ENCODE measurements at places on chromosomes 1 and 21.

GRCh38 chr1:70779571-70779970, 268.0 kb downstream of the PTGER3 start:
- no peak for DNase-seq

DNA sequence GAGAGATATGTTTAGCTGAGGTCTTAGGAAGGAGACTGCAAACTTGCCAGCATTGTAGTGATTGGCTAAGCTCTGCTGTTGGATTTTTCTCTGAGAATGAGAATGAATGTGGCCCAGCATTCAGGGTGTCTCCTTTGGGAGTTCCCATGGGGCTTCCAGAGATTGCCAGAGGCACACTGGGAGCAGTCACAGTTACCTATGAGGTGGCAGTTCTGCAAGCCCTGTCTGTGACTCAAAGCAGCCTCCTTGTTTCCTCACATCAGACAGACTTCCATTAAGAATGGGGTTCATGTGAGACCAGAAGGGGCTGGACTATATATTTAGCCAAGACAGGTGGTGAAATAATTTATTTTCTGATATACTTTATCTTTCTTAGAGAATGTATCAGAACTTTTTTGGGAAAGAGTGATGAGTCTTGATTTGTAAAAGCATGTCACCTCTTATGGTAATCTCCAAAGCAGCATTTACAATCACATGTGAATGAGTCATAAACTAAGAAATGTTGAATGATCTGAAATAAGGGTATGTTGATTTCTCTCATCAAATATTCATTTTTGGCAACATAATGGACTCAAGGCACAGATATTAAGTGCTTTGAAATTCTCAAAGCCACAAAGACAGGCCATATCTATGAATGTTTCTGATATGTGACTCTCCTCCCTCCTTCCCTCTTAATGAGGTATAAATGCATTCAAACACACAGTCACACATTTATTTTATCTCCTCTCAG, 9.5 kb upstream of the SLC19A2 start:
- no peak for DNase-seq

GRCh38 chr1:170967042-170967910, 31.9 kb downstream of the MROH9 start:
- DNase-seq = peak; percentile 63

- no peak for DNase-seq
Observed at GRCh38 chr1:201536558-201536957, 2.4 kb upstream of the NAV1 start.

- no peak for DNase-seq
Observed at GRCh38 chr1:7248549-7249199, 463.4 kb downstream of the CAMTA1 start.

- no peak for DNase-seq
Observed at GRCh38 chr1:245856944-245857531, 650.0 kb downstream of the SMYD3 start.

GRCh38 chr1:154547105-154547732, 11.2 kb downstream of the UBE2Q1 start:
- no peak for DNase-seq

GRCh38 chr21:21952566-21952965, 954.4 kb downstream of the NCAM2 start:
- no peak for DNase-seq

DNA sequence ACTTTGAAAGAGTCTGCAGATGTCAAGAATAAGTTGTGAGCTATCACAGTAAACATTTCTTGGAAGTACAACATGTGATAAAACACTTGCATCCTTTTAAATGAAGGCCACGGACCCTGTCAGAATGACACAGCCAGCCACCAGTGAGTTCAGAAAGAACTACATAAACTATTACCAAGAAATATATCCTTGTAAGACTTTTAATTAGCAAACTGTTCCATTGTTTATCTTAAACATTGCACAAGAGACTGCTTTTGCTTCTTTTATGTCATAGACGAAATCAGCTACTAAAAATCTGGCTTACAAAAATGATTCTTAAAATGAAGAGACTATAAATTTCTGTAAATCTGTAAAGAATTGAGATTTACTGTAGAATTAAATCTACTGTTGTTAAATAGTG, 17.9 kb downstream of the LRRC7 start:
- no peak for DNase-seq

- DNase-seq = no peak
Observed at GRCh38 chr21:35855484-35855883, 204.8 kb downstream of the SETD4 start.

DNA sequence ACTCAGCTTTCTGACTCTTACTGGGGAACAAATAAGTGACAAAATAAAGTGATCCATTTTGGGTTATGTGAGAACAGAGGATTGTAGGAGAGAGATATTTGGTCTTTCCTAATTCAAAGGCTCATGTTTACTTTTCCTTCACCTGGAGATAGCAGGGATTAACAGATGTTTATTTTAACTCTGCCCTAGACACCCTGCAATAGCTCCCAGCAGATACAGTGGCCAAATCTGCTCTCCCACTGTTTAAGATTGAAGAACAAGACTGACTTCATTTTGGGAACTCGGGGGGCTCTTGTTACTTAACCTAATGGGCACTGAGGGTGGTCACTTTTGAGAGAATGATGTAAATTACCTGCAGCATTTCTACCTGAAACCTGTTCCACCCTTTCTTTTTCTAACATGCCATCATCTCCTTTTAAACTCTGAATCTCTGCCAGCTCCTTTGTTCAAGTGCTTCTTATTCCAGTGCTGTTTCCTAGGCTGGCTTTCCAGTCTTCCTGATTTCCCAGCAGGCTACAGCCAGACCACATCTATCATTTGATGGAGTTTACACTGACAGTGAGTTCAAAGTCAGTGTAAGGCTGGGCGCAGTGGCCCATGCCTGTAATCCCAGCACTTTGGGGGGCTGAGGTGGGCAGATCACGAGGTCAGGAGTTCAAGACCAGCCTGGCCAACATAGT, 90.0 kb downstream of the SELENOF start:
- no peak for DNase-seq

- DNase-seq = no peak
Observed at GRCh38 chr1:175000697-175001187, 995 bp downstream of the CACYBP start.

- DNase-seq = no peak
Observed at GRCh38 chr21:16407403-16408240, 677.8 kb downstream of the USP25 start.

DNA sequence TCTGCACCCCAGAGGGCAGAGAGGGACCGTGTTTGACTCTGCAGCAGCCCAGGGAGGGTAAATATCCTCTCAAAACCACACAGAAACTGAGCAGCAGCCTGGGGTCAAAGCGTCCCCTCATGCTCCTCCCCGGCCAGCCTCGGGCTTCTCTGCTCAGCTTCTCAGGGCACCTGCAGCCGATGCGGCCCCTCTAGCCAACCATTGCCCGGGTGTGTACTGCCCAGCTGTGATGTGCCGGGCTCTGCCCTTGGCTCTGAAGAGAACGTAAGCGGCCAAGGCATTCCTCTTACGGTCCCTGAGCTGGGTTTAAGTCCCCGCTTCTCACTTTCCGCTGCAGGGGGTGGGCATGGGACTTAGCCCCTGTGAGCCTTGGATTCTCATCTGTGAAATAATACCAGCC, 5.5 kb downstream of the FAM131C start:
- no peak for DNase-seq

- no peak for DNase-seq
Observed at GRCh38 chr1:228336308-228337030, 70.2 kb downstream of the TRIM11 start.

- DNase-seq = no peak
Observed at GRCh38 chr1:34688006-34688741, 66.7 kb upstream of the GJB5 start.

DNA sequence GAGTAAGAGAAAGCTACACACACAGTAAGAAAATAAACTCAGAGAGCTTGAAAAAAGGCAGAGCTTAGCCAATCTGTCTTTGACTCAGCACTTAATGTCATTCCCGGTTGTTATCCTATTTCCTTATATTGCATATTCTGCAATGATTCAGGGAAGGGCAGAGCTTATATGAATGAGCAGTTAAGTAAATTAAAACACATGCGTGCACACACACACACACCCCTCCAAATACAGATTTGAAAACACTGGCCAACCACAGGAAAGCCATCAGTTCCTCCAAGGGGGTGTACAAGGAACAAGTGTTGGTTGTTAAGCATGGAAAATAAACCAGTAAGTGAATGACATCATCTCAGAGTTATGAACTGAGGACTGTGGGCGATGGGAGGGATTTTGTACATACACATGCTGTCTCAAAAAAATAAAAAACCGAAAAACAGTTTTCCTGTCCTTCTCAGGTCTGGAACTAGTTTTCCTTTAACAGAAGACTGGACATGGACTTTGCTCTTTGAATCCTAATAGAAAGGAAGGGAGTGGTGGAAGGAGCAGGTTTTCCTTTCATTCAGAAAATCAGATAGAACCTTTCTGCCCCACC, 1.0 kb downstream of the IQGAP3 start:
- DNase-seq = no peak

DNA sequence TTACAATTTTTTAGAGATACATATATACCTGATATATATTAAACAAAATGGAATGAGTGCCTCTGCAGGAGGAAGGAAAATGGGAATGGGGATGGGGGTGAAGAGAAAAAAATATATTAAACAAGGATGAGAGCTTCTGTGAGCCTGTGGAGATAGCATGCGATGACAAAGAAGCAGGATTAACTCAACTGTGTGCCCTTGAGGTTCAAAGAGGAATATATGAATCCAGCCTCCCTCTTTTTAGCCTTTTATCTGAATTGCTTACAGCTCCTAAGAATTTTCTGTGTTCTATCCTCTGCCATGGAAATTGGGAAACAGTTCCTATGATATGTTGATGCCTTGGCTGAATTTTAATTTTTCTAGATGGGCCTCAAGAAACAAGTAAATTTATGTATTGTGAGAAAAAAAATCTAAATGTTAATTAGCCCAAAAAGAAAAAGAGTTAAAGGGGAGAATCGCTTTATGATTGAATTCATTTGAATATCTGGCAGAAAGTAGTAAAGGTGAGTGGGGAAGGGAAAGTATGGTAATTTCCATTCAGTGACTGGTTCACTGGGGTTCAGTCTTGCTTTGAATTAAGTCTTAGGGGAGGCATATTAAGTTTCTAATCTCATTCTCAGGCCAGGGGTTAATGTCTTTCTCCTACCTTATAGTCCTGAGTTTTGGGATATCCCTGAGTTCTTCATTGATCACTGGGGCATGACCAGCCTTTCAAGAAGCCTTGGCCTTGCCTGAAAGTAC, 106.3 kb upstream of the HMCN1 start:
- DNase-seq = no peak

DNA sequence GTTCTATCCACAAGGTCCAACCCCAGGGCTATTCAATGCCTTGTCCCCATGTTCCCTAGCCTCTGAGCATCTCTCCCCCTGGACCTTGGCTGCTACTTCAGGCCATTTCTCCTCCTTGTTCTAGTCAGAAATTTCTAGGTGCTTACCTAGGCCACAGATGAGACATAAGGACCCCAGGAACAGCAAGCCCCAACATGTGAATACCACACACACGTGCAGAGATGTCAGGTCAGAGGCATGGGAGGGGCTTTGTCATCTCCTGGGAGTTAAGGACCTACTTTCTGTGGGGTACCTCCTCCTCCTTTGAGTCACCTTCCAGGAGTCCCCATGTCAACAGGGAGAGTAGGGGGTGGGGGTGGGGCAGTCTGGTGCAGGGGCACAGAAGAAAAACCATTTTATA, 7.1 kb upstream of the RGS16 start:
- no peak for DNase-seq

DNA sequence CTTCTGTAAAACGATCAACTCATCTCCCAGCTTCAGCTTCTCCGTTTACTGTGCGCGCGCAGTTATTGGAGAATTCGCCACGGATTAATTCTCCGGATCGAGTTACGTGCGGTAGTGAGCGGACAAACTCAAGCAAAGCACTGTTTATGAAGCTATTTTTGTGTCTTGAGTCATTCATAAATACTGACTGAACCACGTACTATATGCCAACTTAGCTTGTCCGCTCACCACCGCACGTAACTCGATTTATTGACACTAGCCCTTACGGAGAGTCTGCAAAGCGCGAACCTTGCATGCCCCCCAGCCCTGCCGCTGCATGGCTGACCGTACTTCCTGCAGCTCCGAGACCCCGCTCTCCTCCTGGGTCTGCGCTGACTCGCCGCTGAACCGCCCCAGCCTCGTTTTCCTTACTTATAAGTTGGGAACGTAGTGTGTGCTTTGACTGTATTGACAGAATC, 773 bp downstream of the CHD1L start:
- peak; percentile 68 for DNase-seq

- DNase-seq = no peak
Observed at GRCh38 chr1:240258910-240259309, 167.2 kb downstream of the FMN2 start.

DNA sequence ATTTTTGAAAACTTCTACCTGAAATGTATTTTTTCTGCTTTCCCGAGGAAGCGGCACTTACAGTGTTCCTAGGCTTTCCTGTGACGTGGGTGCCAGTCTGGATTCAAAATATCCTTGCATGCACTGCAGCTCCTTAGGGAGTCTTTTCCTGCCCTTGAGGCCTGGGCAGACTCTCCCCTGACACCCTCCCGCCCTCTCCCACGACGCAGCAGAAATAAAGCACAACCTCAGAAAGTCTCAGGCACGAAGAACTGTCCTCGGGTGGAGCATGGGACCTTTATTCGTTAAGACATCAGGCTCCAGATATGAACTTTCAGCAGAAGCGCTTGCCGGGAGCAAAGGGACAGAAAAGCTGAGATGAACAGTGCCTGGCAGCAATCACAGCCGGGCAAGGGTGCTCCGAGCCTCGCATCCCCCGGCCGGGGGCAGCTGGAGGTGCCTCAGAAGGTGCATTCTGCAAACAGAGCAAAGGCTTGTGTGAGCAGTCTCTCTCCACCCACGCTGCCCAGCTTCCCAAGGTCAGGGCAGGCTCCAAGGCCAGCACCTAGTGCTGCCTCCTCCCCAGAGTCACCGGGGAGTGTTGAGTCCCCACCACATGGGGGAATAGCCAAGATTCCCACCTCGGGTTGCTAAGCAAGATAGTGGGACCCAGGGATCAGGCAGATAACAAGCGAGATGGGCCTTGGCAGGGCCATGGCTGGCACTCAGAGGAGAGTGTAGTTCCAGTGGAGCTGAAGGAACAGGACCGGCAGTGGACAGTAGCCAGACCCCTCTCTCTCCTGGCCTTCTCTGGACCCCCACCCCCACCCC, 3.2 kb downstream of the TFF3 start:
- DNase-seq = no peak

DNA sequence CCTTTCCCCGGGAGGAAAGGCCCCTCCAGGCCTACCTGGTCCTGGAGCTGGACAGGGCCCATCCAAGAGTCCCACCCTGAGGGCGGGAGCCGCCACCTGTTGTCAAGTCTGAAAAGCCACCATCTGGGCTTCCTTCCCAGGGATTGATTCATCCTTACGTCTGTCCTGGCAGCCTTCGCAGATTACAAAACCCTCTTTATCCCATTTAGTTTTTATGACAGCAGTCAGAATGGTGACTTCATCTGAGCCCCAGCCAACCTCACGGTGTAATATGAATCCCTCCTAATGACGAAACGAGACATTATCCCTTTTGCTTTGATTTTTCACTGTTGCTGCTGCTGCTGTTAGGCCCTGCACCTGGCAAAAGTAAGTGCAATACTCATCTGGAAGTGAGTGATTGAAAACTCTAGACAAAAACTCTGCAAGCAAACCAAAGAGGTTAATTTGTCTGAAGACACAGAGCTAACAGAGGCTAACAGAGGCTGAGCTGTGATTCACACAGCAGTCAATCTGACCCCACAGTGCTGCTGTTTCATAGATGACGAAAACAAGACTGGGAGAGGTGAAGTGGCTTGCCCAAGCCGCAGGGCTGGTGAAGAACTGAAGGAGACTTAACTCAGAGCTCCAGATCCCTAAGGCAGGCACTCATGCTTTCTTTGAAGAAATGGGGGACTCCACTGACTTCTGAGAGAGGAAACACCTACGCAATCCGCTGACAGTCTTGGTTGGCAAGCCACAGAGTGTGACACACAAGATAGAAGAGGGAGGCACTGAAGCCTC, 30.0 kb upstream of the S100A7 start:
- no peak for DNase-seq
